ENCODE measurements at places on chromosomes 16 and 17.

DNA sequence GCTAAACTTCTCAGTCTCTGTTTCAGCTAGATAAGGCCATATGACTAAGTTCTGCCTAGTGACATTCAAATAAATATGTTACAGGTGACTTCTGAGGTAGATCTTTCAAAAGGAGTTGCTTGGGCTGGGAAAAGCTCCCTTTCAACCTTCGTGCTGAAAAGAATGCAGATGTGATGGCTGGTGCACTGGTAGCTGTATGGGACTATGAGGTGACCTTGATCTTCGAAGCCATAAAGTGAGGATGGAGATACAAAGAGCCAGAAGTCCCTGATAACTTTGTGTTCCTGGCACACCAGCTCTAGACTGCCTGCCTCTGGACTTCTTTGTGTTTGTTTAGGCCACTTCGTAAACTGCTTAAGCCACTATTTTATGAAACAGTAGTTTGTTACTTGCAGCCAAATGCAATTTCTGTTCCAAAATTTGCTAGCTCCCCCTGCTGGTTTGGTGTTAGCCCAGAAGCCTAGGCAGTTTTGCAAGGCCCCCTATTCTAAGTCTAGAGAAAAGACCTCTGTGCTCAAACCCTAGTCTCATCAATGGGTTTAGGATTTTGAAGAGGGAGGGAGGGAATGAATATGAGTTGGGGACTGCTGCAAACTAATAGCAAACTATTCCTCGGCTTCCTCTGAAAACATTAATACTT is 23.3 kb upstream of the ERCC4 start:
- DNase-seq = no peak

DNA sequence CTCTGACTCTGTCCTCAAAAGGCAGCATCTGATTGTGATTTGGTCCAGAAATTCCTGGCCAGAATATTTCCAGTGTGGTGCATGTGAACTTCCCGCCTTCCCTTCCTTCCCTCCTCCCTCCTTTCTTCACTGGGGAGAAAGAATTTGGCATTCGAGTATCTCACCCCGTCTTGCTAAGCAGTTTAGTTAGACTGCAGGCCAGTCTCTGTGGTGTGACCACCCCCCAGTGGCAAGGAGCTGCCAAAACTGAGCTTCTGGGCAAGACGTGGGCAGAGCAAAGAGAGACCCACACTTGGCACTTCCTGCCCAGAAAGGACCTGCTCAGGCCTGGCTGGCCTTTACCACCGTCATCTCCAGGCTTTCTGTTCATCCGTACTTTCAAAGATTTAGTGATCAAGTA is 36.4 kb downstream of the SNX20 start:
- peak; percentile 58 for DNase-seq

GRCh38 chr17:78016852-78017251 is 58.3 kb downstream of the TNRC6C start:
- DNase-seq = no peak

DNA sequence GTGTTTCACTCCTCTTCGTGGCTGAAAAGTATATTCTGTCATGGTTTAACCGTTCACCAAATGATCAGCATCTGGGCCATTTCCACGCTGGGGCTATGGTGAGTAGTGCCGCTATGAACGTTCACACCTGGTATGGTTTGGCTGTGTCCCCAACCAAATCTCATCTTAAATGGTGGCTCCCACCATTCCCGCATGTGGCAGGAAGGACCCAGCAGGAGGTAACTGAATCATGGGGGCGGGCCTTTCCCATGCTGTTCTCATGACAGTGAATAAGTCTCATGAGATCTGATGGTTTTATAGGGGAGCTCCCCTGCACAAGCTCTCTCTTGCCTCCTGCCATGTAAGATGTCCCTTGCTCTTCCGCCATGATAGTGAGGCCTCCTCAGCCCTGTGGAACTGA is 45.7 kb upstream of the ZNF469 start:
- DNase-seq = no peak

DNA sequence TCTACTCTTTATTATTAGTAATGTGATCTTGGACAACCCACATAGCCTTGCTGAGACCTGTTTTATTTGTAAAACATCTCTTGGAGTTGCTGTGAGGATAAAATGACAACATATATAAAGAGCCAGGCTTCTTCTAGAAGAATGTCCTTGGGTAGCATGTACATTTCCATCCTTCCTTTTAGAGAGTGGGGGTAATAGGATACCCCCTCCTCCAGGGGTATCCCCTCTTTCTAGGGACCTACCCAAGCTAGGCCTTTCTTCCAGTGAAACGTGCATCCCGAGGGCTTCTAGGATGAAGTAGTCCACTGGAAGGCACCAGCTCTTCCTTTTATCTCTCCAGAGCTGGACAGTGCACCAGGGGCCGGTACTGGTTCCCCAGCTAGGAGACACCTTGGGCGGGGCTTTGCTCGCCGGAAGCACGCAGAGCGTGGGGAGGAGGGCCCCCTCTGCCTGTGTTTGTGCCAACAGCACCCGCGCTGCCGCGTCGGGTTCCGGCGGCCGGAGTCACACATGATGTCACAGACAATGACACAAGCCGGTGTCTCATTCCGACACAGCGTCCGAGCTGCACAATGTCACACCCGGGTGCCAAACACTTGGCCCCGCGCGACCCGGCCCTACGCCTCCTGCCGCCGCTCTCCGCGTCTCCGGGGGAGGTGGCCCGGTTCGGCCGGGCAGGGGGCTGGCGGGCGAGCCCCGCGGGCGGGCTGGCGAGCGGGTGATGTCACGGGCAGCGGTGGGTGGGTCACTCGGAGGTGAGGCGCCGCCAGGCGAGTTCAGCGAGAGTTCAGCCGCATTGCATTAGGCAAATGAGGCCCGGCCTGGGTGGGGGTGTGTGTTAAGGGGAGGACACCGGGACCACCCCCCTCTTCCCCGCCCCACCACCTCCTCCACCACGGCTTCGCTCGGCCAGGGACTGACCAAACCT is 23.4 kb downstream of the GJD3 start:
- DNase-seq = peak; percentile 89

GRCh38 chr17:59378675-59379074 is 47.2 kb downstream of the YPEL2 start:
- no peak for DNase-seq

DNA sequence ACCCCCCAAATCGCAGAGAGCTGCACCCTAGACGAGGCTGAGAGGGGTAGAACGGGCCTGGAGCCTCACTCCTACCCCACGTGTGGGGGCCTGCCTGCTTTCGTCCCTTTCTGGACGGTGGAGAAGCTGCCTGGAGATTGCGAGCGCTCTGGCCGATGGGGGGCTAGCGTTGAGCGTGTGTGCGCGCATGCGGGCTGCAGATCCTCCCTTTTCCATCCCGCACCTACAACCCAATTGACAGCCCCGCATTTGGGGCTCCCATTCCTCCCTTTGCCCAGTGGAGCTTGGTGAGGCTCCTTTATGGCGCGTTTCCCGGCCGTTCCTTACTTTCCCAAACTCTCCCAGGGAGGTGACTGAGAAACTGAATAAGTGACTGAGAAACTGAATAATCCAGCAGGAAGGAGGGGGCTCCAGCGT is 907 bp upstream of the ESRP2 start:
- DNase-seq = peak; percentile 61

DNA sequence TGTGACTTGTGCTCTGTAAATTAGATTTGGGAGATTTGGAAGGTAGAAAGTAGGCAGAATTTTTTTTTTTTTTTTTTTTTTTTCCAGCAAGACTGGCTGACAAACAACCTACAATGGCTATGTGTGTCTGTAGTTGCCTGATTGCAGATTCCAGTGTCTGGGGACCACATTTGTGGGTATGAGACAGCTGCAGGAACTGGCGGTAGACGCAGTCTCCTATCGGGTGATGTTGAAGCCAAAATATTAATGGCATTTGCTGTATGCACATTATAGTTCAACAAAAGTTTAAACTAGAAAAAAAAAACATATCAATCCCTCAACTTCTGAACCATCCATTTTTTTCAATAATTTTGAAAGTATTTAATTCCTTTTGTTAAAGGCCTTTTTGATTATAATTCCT is 665.2 kb downstream of the TOX3 start:
- no peak for DNase-seq

GRCh38 chr16:69150146-69150865 is 17.9 kb downstream of the UTP4 start:
- peak; percentile 59 for DNase-seq

Data from GM20000 (cell line).